Naive B cell (primary cell): ENCODE measurements at places on chromosomes 6 and 20.
A peak's percentile ranks its signal among the peaks of the same experiment; 100 is the strongest.

DNA sequence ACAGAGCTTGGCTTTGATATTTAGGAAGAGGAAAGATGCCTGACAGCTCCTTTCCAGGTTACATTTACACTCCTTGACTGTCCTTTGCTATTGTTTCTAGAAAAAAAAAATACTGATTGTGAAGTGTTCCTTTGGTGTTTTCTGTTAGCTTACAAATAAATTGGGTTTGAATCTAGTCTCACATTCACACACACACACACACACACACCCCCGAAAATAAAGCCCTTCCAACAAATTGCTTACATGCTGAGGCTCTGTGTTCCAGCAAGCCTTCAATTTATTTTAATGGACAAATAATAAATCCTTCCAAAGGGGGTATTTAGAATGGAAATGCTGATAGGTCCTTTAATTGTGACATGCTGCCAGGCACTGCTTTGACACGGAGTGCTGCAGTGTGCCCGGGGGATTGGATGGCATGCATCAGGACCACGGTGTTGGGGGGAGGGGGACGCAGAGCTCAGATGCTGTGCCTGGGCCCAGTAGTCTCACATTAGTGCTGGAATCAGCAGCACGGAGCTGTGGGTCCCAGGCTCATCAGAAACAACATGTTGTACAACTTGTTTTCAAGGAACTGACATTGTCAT is 199.9 kb downstream of the CD83 start:
- DNase-seq, result no peak

GRCh38 chr6:17392978-17393891 is at the start of gene CAP2:
Gene CAP2 (plus strand): TSS chr6:17393595. CDS start chr6:17421556, 27,961 bp downstream.
- no peak for DNase-seq

DNA sequence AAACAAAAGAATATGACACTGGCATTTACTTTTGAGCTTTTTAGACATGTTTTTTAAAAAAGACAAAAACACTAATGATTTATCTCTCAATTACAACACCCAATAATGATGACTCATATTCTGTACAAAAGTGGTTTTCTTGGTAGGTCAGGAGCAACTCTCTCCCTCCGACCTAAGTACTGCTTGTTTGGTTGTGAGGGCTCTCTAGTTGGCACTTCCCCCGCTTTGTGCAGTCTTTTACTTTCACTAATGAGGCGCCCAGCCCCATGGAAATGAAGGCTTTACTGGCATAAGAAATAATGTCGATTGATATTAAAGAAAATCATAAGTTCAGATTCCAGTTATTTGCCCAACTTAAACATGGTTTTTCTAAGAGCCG is 1.3 kb downstream of the KPNA5 start:
- peak; percentile 24 for DNase-seq

DNA sequence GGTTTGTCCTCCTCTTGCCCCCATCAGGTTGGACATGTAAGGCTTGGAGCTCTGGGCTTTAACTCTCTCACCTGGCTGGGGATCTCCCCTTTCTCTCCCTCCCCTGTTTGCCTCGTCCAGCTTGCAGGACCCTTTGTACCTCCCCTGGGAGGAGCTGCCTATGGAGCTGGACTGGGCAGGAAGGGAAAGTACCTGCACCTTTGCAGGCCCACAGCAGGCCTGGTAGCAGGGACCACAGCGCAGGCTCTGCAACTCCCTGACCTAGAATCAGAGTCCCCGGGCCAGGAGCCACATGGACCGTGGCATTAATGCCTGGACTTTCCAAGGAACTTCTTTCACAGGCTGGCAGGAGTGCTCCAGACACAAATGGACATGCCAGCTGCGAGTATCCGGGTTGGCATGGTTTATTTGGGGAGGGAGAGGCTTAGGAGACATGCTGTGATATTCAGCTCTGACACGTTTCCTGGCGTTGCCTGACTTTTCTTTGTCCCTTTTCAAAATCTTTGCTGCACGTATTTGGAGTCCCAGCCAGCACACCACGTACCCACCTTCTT is 268.5 kb upstream of the EXOC2 start:
- no peak for DNase-seq

GRCh38 chr6:39520411-39520810 is 197.9 kb upstream of the KCNK16 start:
- no peak for DNase-seq

GRCh38 chr6:108254433-108255410 is 6.1 kb downstream of the SNX3 start:
- no peak for DNase-seq

DNA sequence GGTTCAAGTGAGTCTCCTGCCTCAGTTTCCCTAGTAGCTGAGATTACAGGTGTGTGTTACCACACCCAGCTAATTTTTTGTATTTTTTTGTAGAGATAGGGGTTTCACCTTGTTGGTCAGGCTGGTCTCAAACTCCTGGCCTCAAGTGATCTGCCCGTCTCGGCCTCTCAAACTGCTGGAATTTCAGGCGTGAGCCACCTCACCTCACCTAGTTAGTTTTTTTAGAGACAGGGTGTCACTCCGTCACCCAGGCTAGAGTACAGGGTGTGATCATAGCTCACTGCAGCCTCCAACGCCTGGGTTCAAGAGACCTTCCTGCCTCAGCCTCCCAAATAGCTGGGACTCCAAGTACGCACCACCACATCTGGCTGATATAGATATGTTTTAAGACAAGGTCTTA is 22.9 kb downstream of the SYTL3 start:
- DNase-seq, result no peak

GRCh38 chr6:22636452-22636851 is 67.1 kb downstream of the HDGFL1 start:
- no peak for DNase-seq
